ENCODE measurements at places on chromosomes 5 and 9.

DNA sequence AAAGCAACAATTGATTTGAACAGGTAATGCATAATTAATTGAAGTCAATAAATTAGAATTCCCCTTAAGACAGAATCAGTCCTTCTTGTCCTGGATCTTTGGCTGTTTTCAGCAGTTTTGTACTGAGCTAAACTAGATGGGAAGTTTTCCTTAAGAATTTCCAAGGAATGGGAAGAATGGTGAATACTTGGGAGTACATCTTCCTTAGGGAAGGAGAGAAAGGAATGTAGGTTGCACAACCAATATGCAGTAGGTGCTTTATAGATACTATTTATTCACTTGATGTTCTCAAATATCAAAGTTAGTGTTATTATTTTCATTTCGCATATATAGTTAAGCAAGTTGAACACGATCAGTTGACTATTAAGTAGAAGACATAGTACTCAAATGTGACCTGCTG, 183.5 kb upstream of the MAP1B start:
- no peak for DNase-seq

DNA sequence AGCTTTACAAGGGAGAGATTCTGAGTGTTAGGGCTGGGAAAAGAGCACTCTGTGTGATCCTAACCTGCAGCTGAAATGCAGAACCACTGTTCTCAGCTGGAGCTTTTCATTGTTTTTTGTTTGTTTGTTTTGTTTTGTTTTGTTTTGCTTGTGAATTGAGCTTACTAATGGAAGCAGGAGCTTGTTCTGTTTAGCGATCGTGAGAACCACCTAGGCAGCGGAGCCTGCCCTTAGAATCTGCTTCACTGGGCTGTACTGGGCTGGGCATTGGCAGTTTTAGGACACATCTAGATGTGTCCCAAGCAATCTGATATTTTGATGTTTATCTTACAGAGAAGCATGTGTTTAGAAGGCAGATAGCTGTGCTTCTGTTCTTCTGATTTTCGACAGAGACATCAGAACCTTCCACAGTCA, 14.3 kb downstream of the SYK start:
- no peak for DNase-seq

- no peak for DNase-seq
Observed at GRCh38 chr5:82421119-82421518, 143.0 kb upstream of the RPS23 start.

- no peak for DNase-seq
Observed at GRCh38 chr9:37997636-37998374, 71.2 kb downstream of the SHB start.

- no peak for DNase-seq
Observed at GRCh38 chr5:88664645-88665044, 218.3 kb downstream of the MEF2C start.

DNA sequence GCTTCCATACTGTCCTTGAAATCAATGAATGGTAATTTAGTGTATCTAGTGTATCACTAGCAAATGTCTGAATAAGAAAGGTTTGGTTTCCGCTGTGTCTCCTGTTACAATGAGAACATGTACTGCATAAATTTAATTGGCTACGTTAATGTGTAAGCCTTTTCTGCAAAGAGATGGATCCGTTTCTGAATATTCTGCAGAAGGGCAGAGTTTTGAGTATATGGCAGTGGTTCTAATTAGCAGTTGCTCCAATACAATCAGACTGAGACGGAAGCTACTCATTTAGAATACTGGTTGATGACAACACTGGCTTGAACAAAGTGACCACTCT, 555 bp upstream of the PCDHGC4 start:
- no peak for DNase-seq

- DNase-seq = no peak
Observed at GRCh38 chr9:95366731-95367325, 49.3 kb upstream of the FANCC start.

DNA sequence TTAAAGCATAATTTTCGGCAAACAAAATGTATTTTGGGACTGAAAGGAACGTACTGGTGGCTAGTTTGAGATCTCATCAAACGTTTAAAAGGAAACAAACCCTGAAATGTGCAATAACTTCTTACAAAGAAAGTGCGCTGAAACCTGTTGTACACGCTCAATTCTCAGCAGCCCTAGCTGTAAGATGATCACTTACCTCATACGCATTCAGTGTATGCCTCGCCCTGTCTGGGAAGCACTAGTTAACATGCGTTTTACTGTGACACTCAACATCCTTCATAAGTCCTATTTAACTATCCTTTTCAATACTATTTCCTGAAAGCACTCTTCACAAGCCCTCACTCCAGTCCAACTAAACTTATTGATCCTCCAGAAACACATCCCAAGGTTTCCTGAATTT, 485.0 kb upstream of the EDIL3 start:
- no peak for DNase-seq

GRCh38 chr9:2559192-2560152, 62.1 kb upstream of the VLDLR start:
- no peak for DNase-seq

- DNase-seq = no peak
Observed at GRCh38 chr5:19927170-19927569, 60.8 kb downstream of the CDH18 start.

- DNase-seq = no peak
Observed at GRCh38 chr5:66222455-66222854, 78.4 kb downstream of the SREK1 start.

DNA sequence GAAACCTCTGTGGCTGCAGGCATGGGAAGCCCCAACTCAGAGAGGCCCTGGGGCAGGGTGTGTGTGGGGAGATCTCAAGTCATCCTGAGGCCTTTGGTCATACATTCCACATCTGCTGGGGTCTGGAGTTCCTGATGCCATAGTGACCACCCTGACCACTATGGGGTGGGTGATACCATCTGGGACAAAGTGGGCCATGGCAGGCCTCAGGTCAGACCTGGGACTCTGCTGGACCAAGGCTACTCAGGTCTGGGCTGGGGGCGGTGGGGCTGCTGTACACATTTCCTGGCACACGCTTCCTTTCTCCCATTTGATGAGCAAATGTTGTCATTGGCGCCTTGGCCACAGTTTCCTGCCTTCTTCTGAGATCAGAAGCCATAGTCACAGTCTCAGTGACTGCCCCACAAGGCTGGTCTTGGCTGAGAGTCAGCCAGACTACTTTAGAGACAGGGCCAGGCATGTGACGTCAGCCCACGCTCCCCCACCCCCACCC, 15.1 kb upstream of the ACSL6 start:
- DNase-seq = peak; percentile 48

DNA sequence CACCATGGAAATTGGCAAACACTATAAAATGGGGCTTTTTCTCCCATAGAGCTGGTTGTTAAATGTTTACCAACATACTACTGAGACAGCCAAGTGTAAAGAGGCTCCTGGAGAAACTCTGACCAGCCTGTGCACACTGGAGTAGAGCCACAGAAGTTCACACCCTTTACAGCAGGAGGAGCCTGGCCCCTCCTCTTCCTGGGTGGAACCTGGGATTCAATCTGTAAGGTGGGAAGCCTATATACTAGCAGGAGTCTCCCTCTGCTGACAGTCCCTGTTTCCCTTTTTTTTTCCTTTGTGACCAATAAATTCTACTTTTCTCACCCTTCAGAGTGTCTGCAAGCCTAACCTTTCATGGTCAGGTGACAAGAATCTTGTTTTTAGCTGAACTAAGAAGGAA, 10.4 kb upstream of the SLC30A5 start:
- no peak for DNase-seq

DNA sequence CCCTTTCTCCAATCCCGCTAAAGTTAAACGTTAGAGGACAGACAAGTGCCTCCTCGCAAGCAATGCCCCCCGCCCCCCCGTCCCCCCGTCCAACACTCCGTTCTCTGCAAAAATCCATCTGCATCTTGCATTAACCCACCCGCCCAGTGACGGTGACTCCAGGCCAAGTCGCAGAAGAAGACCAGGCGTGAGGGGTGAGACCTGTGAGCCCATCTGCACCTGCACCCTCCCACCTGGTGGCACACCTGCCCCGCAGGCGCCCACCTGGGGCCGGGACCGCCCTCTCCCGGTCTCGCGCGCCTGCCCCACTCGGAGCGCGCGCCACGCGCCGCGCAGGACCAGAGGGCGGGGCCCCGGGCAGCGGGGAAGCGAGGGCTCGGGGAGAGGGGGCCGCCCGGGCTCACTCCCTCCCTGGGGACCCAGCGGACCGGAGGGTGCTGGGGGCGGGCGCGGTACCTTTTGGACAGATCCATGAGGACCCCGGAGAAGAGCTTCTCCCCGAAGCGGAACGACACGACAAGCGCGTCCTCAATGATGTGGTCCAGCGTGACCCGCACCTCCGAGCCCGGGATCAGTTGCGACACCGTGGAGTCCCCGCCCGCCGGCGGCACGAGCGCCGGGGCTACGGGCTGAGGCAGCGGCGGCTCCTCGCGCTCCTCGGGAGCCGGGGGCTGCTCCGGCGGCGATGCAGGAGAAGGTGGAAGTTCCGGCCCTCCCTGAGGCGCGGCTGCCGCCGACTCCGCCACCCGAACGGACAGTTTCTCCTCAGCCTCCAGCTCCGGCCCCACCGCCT, 705 bp downstream of the PWWP2A start:
- DNase-seq = peak; percentile 33

- DNase-seq = no peak
Observed at GRCh38 chr9:93577078-93577974, 942 bp downstream of the PHF2 start.

GRCh38 chr5:179370490-179371120, 25.3 kb upstream of the ADAMTS2 start:
- DNase-seq = no peak

DNA sequence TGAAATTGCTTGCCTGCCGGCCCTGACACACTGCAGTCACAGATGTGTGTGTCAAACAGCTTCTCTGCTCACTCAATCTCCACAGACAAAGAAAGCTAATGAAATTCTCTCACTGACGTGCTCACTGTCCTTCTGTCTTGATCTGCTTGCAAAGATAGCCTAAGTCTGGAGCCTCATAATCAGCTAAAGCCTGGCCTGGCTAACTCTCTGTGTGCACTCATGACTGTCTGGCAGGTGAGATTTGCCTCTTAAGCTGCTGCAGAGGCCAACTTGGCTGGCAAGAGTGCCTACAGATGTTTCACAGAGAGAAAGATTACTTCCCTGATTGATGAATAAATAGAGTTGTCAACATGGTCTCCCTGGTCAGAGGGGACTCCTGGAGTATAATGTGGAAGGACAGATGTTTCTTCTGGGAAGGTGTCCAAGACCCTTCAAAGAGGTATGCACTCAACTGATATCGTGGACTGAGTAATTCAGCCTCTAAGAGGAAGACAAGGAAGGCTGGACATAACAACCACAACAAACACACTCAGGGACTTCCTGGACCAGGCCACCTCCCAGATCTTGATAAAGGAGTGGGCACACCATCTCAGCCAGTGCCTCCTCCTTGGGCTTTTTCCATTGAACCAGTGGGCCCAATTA, 362.0 kb downstream of the SPOCK1 start:
- no peak for DNase-seq

- no peak for DNase-seq
Observed at GRCh38 chr5:170819824-170820223, 36.3 kb downstream of the GABRP start.

- DNase-seq = no peak
Observed at GRCh38 chr5:17801595-17801994, 167.3 kb downstream of the TAF11L14 start.

DNA sequence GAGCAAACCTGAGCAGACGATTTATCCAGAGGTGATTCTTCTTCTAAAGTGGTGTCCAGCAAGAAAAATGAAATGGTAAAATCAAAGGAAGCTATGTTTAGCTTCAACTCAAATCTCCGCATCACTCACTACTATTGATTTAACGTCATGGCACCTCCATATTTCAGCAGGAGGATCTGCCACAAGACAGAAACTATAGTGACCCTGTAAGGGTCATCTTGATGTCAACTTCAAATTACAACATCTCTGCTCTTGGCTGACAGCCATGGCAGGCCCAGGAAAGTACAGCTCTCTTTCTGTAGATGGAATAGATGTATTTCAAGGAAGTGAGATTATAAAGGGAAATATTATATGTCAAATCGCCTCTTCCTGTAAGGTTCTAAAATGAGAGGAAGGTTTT, 10.1 kb upstream of the EFNA5 start:
- DNase-seq = no peak

- DNase-seq = no peak
Observed at GRCh38 chr5:169875091-169875728, 105.1 kb downstream of the INSYN2B start.

DNA sequence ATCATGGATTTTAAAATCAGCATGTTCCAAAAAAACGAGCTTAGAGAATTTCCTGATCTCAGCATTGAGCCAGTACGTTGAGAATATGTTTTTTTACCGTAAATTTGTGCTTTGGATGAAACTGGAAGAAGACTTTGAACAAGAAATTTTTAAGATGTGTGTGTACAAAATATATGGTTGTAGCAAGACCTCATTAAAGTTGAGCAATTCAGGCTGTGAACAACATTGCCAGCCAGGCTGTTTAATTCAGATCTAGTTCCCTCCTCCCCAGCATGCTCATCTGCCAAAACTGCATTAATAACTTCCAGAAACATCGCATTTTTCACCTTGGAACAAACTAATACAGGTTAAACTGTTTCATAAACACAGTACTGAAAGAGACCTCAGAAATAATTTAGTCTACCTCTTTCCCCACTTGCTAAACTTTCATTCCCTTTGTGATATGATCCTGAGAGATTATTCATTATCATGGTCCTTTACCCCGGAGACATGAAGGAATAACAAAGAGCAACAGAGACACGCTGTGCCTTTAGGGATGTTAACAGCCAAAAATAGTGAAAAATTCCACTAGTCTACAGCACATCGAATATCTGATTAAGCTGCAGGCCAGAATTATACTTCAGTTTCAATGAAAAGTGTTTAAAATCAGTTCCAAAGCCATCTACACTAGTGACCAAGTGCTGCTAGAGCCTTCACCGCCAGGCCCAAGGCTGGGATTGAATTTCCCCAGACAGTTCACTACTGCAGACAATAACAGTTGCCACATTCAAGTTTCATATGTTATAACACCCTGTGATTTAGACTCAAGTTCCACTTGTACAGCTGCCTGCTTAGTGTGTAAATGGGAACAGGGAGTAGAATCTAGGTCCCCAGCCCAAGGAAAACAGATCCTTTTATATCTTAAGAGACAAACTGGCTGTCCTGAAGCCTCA, 89.6 kb downstream of the EFNA5 start:
- no peak for DNase-seq

- DNase-seq = no peak
Observed at GRCh38 chr5:13859270-13860065, 85.0 kb downstream of the DNAH5 start.

DNA sequence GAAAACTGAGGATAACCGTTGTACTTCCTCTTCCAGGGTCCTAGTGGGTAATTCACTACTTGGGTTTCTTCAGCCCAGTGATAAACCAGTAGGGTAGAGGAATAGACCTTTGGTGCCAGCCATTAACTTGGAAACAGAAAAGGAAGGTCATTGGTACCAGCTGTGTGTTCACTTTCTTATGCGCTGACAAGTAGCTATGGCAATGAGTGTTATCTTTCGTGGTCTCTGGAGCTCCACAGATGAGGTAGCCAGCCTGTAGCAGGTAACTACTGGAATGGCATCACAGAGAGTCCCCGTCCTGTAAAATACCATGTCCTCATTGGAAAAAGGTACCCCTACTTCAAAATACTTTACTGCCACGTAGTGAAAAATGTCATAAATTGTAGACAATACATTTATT, 2.3 kb downstream of the UHRF2 start:
- DNase-seq = no peak

All from CD4-positive, alpha-beta T cell treated with Interleukin-4 for 4 hours (primary cell).